ENCODE measurements at places on chromosomes 3 and 15.

DNA sequence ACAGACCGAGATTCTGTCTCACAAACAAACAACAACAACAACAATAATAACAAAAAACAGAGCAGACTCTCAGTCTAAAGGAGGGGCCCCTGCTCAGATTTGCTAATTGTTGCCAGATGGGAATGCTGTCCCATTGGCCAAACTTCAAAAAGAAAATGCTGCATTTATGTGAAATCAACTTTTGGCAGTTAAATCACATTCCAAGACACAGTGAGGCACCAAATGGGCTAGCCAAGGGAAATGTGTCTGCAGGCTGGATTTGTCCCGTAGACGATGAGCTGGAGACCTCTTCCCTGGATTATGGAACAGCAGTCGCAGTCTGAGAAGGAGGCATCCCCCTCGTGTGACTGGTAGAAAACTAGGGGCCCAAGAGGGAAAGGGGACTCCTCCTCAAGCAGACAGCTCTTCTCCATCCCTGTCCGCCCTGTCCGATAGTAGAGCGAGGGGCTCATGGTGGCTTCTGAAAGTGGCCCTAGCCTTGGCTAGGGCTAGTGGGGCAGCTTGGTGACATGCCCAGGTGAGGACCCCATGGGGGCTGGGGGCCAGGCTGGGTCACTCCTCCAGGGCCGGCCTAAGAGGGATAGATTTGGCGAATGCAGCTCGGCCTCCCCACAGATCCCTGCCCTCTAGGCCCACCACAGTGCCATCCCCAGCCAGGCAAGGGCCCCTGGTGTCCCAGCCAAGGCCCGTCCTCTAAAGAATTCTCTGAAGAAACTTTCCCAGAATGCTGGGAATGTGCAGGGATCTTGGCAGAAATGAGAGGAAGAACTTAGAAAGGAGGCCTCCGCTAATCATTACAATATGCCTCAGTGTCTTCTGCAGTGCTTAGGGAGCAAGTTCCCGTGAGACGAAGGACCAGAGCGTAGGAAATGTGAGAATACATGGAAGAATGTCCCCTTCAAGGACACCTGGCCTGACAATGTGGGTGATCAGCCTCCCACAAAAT lies 2.0 kb downstream of the SLC22A14 start:
- no peak for DNase-seq

GRCh38 chr3:113898892-113899291 lies 48.9 kb upstream of the ZDHHC23 start:
- DNase-seq: no peak

- no peak for DNase-seq
Measured at GRCh38 chr3:71103430-71103921, 480.1 kb downstream of the FOXP1 start.

DNA sequence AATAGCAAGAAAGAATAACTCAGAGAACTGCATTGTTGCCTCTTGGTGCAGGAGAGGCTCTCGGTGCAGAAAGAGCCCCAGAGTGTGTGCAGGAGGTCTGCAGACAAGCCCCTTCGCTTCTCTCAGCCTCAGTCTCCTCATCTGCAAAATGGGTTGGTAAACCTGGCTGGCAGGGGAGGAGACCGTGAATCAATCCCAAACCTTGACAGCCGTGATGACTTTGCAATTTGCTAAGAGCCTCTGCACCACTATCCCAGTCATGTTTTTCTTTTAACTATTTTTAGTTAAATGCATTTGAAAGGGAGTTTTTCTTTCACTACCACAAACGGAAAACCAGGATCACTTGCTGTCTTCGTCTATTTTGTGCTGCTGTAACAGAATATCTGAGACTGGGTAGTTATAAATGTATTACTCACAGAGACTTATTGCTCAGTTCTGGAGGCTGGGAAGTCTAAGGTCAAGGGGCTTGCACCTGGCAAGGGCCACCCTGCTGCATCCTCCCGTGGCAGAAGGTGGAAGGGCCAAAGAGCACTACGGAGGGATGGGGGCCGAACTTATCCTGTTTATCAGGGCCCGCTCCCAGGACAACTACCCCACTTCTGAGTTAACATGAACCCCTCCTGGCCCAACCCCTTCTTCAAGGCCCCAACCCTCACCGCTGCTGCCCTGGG lies 14.2 kb upstream of the IQSEC1 start:
- DNase-seq: no peak

DNA sequence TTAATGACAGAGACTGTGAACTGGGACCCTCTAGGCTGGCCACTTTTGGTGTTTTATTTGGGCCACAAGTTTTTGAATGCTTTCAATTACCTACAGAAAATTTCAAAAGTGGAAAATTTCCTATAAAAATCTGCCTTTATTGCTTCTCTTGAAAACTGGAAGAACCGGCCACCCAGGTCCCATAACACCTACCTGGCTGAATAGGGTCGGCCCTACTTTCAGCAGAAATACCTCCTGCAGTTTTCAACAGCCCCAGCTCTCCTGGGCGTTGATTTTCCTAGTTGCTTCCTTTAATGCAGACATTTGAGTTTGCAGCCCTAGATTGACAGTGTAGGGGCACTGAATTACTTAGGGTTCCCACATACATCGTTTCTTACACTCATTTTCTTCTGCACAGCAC lies 719 bp upstream of the SRPRB start:
- DNase-seq: no peak

- DNase-seq: no peak
Measured at GRCh38 chr3:103127737-103128136, 692.9 kb downstream of the ZPLD1 start.

- no peak for DNase-seq
Measured at GRCh38 chr15:70917955-70918354, 25.3 kb downstream of the LRRC49 start.

- DNase-seq: no peak
Measured at GRCh38 chr15:74179101-74179841, 5.8 kb downstream of the ISLR start.

DNA sequence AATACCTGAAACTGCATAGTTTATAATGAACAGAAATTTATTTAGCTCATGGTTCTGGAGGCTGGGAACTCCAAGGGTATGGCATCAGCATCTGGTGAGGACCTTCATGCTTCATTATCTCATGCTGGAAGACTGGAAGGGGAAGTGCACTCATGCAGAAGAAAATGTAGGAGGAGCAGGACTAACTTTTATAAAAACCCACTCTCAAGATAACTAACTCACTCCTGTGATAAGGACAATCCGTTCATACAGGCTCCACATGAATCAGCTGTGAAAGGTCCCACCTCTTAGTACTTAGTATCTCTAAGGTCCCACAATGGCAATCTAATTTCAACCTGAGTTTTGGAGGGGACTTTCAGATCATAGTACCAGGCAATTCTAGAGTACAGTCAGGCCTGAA lies 33.6 kb upstream of the APH1B start:
- no peak for DNase-seq

- no peak for DNase-seq
Measured at GRCh38 chr3:46703013-46703520, 1.9 kb downstream of the TMIE start.

DNA sequence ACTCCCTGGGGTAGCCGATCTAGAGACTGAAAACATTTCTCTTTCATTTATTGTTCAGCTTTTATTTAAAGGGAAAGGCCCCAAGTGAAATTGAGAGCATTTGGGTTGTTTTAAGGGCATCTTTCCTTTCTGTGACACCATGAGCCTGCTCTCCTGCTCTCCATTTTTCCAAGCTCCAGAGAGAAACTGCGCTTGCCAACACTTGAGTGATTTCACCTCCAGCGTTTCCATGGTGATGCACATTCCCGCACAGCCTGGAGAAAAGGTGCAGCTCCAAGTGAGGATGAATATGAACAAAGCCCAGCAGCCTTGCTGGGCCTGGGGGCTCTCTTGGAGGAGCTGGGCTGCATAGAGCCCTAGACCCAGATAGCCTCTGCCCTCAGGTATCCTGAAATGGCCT lies 159.2 kb upstream of the PPP2R3A start:
- no peak for DNase-seq

GRCh38 chr3:148991219-148992026 lies at the start of gene GYG1:
TSS of gene GYG1 (plus strand) at chr3:148991540. CDS start at chr3:148991641, 101 bp downstream.
- peak; percentile 79 for DNase-seq

DNA sequence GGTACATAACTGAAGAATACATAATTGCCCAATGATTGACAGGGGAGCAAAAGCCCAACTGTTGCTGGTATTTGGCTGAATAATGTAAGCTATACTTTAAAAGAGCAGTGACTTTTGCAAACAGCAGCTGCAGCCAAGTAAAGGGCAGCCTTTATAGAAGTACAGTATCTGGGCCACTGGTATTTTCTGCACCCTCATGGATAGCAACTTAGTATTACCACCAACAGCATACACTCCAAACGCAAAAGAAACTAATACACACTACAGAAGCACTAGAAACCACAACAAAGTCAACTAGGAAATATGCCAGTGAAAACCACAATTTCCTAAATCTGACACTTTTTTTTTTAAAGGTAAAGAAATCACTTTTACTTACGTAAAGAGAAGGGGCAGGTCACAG lies 206.1 kb downstream of the TIGIT start:
- DNase-seq: no peak

DNA sequence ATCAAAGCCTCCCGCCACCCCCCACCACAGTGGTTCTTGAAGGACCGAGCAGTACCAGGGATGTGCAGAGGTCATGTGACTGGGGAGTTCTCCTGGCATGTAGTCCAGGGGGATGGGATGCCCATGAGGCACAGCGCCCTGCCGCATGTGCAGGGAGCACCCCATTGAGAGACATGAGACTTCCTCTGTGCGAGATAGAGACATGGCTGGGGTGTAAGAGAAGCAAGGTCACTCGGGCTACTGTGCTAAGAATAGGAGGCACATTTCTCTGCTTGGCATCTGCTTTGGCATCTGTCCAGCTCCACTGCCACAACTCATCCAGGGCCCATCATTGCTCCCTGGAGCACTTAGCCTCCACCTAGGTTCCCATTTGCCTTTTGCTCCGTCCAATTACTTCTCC lies 2.4 kb upstream of the CYP1A1 start:
- DNase-seq: no peak

DNA sequence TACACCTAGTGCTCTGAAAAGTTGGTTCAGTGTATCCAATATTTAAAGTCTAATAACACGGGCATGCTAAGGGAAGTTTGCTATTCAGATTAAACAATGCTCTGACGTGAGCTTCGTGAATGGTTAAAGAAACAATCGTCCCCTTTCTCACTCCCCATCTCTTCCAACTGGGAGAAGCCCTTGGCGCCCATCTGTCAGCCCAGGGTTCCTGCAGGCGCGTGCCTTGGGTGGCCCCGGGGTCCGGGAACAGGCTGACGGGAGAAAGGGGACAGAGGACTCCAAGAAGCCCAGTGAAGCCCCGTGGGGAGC lies 413 bp downstream of the SEC22C start:
- no peak for DNase-seq

DNA sequence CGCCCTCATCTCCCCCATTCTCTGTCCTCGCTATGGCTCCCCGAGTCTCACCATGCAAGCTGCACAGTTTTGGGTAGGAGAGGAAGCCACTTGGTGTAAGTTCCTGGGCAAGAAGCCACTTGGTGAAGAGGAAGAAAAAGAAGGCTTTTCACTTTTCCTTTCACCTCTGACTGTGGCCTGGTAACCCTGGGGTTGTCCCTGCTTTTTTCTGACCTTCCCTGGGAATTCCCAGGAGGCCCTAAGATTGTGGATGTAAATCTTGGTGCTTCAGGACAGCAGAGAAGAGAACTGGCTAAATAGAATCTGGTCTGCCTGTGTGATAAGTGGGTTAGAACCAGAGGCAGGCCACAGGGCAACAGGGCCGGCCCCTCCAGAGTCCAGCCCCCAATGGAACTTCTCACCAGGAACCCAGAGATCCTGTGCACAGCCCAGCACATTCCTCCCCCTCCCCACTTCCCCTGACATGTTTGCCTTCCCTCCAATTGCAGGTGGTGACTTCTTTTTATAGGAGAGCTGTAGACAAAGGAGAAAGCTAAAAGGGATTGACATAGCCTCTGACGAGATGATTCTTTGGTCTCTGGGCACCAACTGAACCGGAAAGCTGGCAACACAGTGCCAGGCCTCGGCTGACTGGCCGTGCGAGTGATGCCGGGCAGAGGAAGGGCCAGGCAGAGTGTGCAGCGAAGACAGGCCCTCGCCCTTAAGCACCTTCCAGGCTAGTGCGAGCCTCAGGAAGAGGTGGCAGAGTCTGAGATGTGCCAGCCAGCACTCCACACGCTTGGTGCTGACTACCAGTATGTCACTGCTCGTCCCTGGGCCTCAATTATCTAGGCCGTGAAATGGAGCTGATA lies 19.4 kb upstream of the SKOR1 start:
- no peak for DNase-seq

DNA sequence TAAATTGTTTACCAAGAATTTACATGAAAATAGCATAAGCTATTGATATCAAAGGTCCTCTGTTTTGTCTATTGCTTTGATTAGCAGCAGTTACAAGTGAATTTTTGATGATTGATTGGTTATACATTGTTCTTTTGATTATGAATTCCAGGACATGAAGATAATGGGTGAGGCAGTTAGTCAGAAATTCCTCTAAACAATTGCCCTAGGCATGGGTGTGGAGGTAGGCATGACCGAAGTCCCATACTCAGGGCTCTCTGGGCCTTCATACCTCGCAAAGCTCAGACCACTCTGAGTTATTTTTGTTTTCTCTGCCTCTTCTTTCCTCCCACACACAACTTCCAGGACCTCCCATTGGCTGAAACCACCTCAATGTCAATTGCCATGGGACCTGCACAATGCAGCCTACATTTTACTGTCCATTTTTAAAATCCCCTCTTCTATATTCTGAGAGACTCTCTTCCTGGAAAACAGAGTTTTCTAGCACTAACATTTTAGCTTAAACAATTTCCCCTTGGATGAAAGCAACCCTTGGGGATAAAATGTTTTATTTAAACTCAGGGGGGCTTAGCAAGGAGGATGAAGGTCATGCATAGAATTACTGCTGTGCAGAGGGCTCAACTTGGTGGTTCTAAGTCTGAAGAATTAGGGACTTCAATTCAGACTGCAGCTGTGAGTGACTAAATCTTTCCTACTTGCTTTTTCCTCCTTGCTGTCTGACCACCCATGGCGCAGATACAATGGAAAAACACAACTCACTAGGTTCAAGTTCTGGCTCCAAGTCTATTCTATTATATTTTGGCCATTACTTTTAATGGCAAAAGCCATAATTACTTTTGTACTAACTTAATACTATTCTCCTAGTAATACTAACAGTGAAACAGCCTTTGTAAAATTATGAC lies 594.8 kb downstream of the NTRK3 start:
- no peak for DNase-seq

DNA sequence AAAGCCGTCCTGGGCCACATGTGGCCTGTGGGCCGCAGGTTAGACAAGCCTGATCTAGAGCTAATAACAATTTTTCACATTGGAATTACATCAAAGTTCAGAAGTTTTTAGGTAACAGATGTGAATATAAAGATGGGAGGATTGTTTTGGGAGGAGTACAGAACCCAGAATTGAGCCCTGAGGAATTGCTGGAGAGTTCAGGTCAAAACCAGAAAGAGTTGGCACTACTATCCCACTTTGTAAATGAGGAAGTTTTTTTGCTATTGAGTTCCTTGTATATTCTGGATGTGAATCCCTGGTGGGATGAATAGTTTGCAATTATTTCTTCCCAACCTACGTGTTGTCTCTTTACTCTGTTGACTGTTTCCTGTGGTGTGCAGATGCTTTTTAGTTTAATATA lies 109.5 kb upstream of the LIPC start:
- no peak for DNase-seq

GRCh38 chr15:74432968-74433591 lies 678 bp downstream of the SEMA7A start:
- DNase-seq: no peak

GRCh38 chr15:42727750-42728381 lies 9.1 kb downstream of the CDAN1 start:
- DNase-seq: no peak
